ENCODE measurements at places on chromosomes 7 and 10.

DNA sequence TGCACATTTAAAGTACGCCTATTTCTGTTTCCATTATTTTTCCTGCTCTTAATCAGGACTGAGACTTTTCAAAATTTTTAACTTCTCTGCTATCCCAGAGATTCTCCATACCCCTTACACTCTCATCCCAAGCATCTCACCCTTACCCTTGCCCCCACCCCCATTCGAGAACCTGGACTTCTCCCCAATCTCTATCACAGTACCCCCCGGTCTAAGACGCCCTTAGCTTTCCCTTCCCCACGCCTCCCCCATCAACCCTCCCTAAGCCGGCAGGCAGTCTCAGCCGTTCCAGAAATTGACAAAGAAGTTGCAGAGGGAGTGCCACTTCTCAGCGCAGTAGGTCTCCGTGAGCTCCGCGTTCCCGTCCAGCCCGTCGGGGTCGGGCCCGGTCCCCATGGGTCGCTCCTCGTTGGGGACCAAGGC lies 1.4 kb downstream of the FGFBP3 start:
- DNase-seq = no peak

DNA sequence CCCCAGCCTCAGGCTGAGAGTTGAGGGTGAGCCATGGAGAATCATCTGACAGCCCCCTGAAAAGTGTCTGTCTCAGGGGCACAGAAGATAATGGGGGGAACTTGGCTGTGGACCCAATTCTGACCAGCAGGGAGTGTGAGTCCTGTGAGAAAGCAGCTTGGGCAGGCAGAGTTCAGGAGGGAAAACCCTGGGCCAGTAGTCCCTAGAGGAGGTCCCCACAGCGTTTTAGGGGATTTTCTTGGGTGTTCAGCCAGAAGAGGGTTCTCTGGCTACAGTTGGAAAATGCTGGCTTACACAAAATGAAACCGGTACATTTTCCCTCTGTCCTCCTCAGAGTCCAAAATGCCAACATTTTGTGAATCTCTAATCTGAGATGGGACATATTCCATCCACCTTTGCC lies 35.8 kb upstream of the TRIM8 start:
- no peak for DNase-seq

GRCh38 chr10:29959586-29959985 lies 99.8 kb downstream of the JCAD start:
- DNase-seq = no peak

DNA sequence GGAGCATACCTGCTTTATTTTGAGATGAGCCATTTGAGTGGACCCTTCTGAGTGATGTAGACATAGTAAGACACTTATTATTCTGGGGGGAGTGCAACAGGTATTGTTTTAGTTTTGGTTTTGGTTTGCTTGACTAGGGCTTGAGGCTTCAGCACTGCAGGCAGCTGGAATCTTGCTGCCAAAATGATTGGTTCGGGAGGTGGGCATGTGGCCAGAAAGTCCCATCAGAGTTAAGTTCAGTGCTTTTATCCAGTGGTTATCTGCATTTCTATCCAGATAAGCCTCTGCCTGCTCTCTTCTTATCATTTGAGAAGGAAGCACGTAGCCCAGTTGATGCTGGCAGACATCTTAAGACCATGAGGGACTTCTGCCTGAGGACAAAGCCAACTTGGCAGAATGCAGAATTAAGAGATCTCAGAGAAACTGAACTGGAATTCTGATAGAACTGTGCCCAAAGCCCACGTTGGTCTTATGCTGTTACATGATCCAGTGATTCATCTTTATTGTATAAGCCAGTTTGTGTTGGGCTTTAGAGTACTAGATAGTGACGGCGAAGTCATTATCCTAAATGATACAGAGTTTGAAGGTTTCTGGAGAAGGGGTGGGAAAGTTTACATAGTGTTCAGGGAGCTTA lies 9.6 kb upstream of the JAZF1 start:
- no peak for DNase-seq

GRCh38 chr7:131431289-131431688 lies 103.6 kb downstream of the MKLN1 start:
- DNase-seq = peak; percentile 42

- DNase-seq = no peak
Observed at GRCh38 chr7:91280604-91281003, 16.4 kb downstream of the FZD1 start.

DNA sequence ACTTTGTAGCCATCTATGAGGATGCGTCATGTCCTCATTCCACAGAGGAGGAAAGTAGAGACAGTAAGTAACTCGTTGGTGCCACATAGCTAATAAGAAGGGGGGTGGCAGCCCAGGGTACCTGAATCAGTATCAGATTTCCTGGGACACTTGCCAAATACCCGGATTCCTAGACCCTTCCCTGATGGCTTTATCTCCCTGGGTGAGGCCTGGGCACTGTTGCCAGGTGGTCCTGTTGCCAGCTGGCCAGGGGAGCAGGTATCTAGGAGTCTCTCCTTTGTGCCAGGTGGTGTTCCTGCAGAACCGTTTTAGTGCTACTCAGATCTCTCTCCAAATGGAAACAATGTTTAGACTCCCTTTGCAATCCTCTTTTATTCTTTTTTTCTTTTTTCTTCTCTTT lies 12.7 kb downstream of the SLC29A3 start:
- DNase-seq = no peak

DNA sequence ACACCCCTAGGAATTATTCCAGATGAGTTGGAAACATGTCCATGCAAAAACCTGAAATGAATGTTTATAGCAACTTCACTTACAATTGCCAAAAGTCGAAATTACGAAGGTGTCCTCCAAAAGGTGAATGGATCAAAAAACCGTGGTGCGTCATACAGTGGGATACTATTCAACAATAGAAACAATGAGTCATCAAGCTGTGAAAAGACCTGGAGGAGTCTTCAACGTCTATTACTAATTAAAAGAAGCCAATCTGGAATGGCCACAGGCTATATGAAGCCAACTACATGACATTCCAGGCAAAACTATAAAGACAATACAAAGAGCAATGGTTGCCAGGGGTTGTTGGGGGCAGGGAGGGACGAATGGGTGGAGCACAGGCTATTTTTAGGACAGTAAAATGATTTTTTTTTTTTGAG lies 12.6 kb upstream of the PPP2R2D start:
- DNase-seq = no peak

GRCh38 chr10:11235771-11236170 lies 218.1 kb downstream of the CELF2 start:
- no peak for DNase-seq

- no peak for DNase-seq
Observed at GRCh38 chr7:47473499-47474210, 108.3 kb downstream of the TNS3 start.

DNA sequence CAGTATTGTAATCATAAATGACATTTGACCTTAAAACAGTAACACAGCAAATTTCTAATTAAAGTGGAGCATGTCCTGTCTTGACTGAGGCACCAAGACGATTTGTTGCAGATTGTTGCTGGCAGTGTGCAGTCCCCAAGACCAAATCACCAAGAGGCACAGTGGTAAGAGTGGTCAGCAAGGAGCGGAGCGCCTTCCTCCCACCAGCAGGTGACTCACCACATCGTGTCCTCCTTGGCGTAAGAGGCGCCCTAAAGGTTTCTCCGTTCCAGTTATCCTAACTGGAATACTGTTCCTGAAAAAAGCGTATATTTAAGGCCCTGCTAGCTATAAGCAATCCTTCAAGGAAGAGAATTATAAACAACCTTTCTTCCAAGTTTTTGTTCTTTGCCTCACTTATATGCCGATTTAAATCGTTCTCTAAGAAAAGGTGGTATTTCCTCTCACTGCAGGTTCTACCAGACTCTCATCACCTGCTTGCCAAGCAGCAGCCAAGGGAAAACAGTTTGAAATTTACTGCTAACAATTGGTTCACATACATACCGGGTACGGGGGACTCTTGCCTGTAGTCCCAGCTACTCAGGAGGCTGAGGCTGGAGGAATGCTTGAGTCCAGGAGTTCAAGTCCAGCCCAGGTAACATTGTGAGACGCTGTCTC lies 10.7 kb upstream of the REPIN1 start:
- DNase-seq = no peak

GRCh38 chr7:127189074-127189473 lies 63.7 kb downstream of the GRM8 start:
- no peak for DNase-seq

GRCh38 chr7:35030848-35031247 lies 6.4 kb downstream of the DPY19L1 start:
- no peak for DNase-seq

- no peak for DNase-seq
Observed at GRCh38 chr10:12564173-12564572, 214.8 kb downstream of the CAMK1D start.

GRCh38 chr7:29146057-29146706 lies at the start of gene CPVL:
Gene CPVL, minus strand, starts transcription at chr7:29146537. Its CDS starts 25,476 bp downstream, at chr7:29121061.
- no peak for DNase-seq

DNA sequence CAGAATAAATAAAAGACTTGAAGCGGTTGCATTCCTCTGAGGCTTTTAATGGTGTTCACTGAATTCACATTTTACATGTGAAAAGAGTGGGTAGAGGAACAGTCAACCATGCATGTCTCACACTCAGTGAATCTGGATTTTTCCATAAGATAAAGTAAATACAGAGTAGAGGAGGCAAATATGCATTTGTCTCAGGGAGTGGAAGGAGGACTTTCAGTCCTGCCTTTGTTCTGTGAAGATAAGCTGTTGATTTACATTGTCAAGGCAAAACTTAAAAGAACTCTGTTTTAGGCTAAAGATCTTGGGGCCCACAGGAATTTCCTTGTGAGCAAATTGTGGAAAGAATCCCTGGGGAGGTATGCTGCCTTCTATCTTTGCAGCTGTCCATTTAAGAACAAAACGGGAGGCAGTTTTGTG lies 825.3 kb upstream of the MBL2 start:
- DNase-seq = no peak

- DNase-seq = no peak
Observed at GRCh38 chr10:43308515-43308914, 41.6 kb upstream of the RASGEF1A start.

- no peak for DNase-seq
Observed at GRCh38 chr10:5964736-5965135, 12.6 kb downstream of the IL15RA start.

GRCh38 chr10:133455611-133456031 lies 1.9 kb downstream of the SCART1 start:
- DNase-seq = no peak

DNA sequence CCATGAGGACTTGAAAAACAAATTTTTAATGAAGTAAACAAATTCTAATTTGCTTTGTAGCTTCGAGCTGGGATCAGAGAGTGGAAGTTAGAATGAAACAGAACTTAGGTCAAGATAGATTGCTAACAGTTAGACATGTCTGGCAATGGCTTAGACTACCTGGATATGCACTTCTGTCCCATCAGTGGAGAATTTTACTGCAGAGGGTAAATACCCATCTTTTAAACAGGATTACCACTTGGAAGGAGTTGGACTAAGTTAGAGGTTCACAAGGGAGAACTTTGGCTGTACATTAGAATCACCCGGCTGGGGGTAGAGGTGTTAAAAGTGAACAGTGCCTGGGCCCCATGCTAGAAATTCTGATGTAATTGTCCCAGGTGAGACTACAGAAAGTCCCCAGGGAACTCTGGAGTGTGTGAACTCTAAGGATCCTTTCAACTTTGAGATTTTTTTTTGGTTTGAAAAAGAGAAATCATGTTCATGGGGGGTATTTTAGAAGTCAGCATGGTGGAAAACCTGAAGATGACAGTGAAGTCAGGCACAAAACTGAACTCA lies 35.5 kb downstream of the ENTPD1 start:
- DNase-seq = no peak

DNA sequence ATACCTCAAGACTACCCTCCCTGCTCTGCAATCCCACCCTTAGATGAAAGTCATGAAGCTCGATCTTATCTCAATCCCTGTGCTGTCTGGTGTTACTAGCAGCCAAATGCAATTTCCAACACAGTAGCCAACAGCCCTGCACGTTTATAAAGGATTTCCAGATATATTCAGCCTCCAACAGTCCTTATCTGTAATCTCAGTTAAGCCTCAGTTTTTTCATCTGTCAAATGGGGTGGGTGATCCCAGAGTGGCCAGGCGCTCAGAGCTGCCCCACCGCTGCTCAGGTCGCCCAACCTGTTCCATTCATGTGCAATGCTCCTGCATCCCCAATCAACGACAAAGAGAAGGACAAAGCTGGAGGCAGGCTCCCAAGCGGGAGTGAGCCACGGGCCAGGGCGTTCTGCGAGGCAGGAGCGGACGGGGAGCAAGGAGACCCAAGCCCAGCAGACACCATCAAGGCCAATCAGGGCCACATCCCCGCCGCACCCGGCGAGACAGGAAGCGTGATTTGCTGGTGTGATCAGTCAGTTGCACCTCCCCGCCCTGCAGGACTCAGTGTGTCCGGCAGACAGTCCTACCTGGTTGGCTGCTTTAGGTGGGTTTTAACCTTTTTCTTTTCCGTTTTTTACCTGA lies 19.7 kb downstream of the PDGFA start:
- no peak for DNase-seq

- no peak for DNase-seq
Observed at GRCh38 chr7:94396596-94396995, 1.9 kb downstream of the COL1A2 start.

- no peak for DNase-seq
Observed at GRCh38 chr7:128000854-128001265, 30.4 kb downstream of the LRRC4 start.

DNA sequence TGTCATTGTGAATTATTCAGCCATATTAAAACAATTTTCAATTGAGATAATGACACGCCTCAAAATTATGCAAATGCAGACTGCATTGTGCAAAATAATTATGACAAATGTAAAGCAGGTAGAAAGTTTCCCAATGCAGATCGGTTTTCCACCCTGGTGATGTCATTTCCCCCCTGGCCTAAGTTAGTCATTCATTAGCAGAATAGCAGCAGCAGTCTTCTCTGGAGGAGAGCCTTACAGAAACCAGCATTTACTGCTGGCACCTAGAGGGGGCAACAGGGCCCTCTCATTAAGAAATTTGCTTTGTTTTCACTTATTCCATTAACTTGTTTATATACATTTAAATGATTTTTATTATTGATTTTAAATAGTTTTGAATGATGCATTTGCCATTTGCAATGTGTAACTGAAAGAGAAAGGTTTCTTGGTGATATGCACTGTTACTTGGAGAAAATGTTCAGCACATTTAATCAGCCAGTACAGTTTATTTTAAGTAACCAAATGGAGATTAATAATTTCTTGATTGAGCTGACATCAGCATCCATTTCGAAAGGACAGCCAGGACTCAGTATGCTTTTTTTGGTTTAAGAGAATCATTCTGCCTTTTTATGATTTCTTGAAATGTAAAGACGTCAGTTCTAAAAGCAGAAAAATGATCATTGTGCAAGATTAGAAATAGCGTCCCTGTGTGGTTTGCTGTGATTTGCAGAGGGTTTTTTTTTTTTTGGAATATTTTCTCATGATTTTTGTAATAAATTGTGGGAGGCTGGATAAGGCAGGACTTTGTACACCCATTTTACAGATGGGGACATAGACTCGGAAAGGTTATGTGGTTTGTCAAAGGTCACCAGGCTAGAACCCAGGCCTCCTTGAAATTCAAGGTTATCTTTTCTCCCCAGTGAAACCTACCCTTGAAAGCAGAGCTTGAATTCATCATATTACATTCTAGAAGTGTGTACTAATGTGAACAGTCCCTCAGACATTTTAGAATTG lies 3.5 kb downstream of the ARID5B start:
- no peak for DNase-seq

- DNase-seq = no peak
Observed at GRCh38 chr7:151896086-151896485, 19.2 kb upstream of the PRKAG2 start.

Data from NCI-H2081 treated with DMSO at 0.1 percent for 48 hours (cell line).